ENCODE measurements at places on chromosomes 4 and X.

- no peak for DNase-seq
Measured at GRCh38 chr4:42643685-42644084, 13.2 kb downstream of the ATP8A1 start.

- peak; percentile 40 for DNase-seq
Measured at GRCh38 chr4:25925486-25926201, 11.6 kb downstream of the SMIM20 start.

DNA sequence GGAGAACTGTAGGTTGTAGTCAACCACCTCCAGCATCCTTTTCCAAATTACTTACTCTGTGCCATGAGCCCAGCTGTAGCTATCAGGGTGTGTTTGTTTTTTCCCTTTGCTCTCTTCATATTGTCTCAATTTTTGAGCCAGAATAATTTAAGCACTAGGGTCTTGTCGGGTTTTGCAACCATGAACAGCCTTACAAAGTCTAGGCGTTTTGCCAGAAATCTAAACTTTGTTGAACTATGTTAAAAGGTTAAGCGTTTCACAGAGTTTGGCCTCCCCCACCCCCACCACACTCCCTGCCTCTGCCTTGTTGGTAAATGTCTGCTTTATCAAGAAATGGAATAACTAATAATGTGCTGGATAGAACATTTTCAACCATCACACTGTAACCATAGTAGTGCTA, 190.6 kb upstream of the TTC29 start:
- DNase-seq: no peak

GRCh38 chr4:147829401-147830101, 97.7 kb downstream of the ARHGAP10 start:
- no peak for DNase-seq

DNA sequence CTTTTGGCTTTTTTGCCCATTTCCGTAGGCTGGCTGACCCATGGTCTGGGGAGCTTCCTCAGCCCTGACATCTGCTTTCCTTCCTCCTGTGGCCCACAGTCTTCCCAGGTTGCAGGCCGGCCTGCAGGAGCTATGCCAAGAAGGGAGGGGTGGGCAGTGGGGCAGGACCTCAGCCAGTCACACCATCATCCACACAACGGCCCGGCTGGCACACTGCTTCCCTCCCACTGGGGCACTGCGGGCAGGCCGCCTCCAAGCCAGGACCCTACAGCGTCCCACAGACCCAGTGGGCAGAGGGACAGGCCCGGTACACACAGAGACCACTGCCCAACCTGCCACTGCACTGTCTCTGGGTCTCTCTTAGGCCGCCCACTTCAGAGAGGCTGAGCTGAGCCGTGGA, 38.0 kb downstream of the CTBP1 start:
- DNase-seq: no peak

- DNase-seq: no peak
Measured at GRCh38 chr4:144729175-144729574, 83.2 kb downstream of the HHIP start.

DNA sequence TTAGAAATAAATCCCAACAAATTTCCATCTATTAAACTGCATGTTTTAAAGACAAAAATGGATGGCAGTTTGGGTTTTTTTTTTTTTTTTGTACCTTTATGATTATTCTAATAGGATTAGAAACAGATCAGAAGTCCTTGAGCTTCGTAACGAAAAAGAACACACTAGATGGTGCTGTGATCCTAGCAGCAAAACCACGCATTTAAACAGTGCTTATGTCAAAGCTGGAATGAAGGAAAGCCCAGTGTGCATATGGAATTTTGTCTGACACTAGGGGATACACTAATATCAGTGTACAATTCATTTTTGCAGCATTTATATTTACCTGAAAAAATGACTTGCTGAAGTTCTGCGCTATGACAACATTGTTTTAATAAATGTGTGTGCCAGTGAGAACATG, 229.1 kb downstream of the VEGFC start:
- DNase-seq: no peak

GRCh38 chr4:15587649-15588048, 67.5 kb downstream of the FBXL5 start:
- no peak for DNase-seq

DNA sequence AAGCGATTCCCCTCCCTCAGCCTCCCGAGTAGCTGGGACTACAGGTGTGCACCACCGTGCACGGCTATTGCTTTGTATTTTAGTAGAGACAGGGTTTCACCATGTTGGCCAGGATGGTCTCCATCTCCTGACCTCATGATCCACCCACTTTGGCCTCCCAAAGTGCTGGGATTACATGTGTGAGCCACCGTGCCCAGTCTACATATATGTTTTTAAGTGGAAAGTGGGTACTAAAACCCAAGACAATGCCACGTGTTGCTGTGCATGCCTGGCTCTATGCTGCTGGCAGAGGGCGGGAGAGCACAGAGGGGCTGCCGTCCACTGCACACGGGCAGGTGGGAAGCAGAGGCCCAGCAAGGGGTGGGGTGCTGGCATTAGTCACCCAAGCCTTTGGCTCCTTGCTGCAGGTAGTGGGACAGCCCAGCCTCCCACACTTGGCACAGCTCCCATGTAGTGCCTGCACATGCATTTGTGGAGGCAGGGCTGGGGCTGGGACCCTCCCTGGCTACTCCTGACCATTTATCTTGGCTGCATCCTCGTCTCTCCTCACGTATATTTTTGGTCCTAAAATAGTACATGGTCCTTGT, 3.5 kb downstream of the EMD start:
- DNase-seq: no peak

DNA sequence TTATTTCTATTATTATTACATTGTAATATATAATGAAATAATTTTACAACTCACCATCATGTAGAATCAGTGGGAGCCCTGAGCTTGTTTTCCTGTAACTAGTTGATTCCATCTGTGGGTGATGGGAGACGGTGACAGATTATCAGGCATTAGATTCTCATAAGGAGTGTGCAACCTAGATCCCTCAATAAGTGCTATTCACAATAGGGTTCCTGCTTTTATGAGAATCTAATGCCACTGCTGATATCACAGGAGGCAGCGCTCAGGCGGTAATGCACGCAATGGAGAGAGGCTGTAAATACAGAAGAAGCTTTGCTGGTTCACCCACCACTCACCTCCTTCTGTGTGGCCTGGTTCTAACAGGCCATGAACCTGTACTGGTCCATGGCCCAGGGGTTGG, 178.6 kb downstream of the ACTRT1 start:
- DNase-seq: no peak

GRCh38 chrX:103806862-103807474, 25.1 kb downstream of the RAB9B start:
- DNase-seq: no peak

GRCh38 chrX:125004799-125005198, 314.9 kb upstream of the TEX13C start:
- no peak for DNase-seq

DNA sequence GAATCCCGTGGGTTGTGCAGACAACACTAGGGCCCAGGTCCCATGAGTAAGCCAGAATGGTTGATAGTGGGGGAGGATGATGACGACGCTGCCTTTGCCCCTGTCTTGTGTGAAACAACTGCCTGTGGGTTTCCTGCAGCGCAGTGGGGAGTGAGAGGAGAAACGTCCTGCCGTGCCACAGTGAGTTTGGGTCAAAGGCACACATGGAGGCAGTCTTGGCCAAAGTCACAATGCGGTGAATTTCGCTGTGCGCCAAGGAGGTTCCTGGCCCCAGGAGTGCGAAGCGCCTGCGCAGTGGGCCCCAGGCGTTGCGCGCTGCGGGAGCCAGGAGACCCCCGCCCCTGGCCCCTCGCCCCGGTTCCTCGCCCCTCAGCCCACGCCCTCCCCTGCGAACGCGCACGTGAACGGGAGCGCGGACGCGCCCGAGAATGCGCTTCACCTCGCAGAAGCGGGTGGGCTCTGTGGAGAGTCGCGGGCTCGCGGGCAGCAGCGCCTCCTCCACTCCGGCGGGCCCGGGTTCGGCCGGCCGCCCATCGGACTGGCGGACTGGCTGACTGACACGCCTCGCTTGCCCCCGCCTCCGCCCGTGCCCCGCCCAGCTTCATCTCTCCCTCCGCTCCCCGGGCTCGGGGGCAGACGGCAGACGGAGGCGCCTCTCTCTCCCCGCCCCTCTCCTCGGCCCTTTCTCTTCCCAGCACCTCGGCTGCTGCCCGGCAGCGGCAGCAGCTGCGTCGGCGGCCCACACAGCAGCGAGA, at the start of gene NUDT10:
TSS of gene NUDT10 (plus strand) at position 635 of the 755 bp plus-strand sequence. CDS start 144 bp downstream, outside the sequence.
- peak; percentile 39 for DNase-seq

DNA sequence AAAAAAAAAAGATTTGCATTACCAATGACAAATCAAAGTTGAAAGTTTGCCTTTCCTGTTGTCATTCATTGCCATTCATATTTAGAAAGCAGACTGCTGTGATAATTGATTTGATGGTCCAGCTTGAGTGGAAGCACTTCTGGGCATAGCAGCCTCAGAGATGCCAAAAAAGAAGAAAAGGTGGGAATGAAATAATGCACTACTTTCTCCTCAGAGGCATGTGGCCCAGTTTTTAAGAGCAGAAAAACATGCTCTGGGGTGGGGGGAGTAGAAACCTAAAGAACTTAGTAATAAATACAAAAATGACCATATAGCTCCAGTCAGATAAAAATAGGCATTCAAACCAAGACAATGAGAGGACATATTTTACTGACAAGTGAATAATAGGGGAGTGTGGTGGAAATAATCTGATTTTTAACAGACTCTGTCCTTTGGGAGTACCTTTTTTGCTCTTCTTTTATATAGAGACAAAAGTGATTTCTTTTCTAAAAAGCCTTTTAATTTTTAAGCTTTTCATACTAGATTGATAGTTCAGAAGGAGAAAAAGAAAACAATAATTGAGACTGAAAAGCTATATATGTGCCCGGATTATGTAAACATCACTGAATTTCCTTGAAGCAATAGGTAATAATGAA, 599.1 kb downstream of the RPA4 start:
- DNase-seq: no peak

DNA sequence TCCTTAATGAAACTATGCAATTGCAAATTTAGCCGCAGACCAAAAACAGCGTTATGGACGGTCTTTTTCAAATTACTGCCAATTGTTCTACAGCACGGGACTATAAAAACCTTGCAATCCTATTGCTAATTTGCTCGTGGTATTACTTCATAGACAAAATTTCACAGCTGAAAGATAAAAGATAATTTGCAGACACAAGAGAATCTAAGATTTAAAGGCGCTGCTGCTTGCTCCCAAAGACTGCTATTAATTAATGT, 1.4 kb upstream of the CAMK2D start:
- DNase-seq: no peak

- no peak for DNase-seq
Measured at GRCh38 chr4:126230269-126230668, 915.5 kb downstream of the FAT4 start.

DNA sequence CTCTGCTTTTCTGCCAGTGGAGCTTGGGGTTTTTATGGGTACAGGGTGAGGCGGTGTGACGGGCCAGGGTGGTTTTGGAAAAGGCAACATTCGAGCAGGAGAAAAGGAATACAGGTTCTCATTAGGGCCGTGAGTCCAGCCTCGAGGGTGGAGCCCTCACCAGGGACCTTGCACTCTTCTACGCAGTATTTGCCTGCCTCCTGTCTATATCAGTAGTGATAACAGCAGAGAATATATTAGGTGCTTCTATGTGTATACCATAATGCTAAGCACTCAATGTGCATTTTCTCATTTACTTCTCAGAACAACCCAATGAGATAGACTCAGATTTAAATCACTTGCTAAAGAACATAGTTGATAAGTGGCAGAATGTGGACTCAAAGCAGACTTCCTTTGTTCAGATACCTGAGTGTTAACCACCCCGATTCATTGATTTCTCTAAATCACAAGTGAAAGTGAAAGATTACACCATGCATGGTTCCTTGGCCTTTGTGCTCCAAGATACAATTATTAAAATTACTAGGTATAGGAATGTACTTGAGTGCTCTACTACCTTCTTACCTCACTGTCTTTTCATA, 403.9 kb downstream of the PCDH7 start:
- DNase-seq: no peak

- no peak for DNase-seq
Measured at GRCh38 chr4:129578336-129578735, 482.4 kb downstream of the C4orf33 start.

DNA sequence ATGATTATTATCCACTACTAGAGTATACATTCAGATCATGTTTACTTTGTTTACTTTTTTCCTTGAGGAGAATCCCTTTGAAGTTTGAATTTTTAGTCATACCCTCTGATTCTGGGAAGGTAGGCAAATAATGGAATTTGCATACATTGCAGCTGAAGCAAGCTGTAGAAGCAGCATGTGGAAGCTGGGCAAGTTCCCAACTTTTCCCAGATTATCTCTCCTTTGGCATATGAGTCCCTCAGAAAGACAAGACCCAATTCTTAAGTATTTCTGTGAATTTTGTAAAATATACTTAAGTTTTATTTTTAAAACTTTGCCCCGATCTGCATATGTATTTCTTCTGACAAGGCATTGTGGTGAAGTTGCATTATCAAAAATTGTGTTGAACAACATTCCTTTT, 94.9 kb downstream of the CNKSR2 start:
- DNase-seq: no peak

GRCh38 chrX:40143987-40144386, 46.2 kb upstream of the BCOR start:
- DNase-seq: no peak

- DNase-seq: no peak
Measured at GRCh38 chr4:118776157-118776954, 59.6 kb downstream of the SEC24D start.

GRCh38 chr4:170047771-170048354, 21.7 kb upstream of the MFAP3L start:
- peak; percentile 52 for DNase-seq

DNA sequence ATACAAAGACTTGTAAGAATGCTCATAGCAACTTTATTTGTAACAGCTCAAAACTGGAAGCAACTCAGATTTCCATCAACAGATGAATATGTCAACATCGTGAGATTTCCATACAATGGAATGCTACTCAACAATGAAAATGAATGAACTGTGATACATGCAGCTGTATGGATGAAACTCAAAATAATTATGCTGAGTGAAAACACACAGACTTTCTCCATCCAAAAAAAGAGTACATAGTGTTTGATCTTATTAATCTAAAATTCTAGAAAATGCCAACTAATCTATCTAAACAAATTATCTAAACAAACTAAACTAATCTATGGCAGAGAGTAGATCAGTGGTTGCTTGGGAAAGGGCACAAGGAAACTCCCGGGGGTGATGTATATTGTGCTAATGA, 42.7 kb downstream of the PPP1R2C start:
- no peak for DNase-seq

GRCh38 chr4:18754180-18754579, 732.6 kb upstream of the LCORL start:
- no peak for DNase-seq

DNA sequence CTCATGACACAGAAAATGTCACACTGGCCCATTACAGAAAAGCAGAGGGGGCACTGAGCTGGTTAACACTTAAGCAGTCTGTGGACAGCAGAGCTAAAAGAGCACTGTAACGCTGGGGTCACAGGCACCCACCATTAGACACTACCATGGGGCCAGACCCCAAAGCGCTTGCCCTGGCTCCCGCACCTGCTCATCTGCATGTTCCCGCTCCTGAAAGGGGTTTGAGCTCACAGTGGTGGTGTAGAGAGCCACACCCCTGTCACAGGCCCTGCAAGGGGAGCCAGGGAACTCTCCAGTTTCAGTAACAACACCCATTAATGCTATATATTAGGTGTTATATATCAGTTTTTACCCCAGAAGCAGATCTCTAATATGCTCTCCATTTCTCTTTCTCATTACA, 187.0 kb downstream of the ANKRD50 start:
- DNase-seq: no peak

- DNase-seq: peak; percentile 16
Measured at GRCh38 chr4:88211473-88212252, 53.2 kb upstream of the ABCG2 start.
